ENCODE measurements at places on chromosomes 6 and 20.
A peak's percentile ranks its signal among the peaks of the same experiment; 100 is the strongest.

GRCh38 chr6:3981917-3982316 is 97.0 kb downstream of the FAM217A start:
- no peak for DNase-seq

DNA sequence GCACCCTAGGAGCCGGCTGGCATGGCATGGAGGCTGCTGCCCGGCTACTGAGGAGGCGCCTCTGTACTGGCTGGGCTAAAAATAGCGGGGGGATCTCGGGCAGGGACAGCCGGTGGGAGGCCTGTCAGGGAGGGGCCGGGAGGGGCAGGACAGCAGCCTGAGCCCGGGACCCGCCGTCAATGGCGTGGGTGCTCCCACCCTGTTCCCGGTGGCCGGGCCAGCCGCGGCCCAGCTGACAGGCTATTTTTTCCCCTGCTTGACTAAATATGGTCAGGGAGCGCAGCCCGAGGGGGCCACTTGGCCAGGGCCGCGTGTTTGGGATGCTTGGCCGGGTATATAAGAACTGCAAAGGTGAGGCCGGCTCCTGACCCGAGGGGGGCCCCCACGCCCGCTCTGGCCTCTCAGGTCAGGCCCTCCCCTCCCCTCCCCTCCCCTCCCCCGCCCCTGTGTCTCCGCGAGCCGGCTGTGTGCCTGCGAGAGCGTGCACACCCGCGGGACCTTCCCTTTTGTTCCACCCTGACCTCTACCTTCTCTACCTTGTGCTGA is 74.4 kb upstream of the GATA5 start:
- DNase-seq = no peak

- DNase-seq = no peak
These were observed 90.7 kb downstream of the CEP57L1 start for GRCh38 chr6:109186012-109186411.

DNA sequence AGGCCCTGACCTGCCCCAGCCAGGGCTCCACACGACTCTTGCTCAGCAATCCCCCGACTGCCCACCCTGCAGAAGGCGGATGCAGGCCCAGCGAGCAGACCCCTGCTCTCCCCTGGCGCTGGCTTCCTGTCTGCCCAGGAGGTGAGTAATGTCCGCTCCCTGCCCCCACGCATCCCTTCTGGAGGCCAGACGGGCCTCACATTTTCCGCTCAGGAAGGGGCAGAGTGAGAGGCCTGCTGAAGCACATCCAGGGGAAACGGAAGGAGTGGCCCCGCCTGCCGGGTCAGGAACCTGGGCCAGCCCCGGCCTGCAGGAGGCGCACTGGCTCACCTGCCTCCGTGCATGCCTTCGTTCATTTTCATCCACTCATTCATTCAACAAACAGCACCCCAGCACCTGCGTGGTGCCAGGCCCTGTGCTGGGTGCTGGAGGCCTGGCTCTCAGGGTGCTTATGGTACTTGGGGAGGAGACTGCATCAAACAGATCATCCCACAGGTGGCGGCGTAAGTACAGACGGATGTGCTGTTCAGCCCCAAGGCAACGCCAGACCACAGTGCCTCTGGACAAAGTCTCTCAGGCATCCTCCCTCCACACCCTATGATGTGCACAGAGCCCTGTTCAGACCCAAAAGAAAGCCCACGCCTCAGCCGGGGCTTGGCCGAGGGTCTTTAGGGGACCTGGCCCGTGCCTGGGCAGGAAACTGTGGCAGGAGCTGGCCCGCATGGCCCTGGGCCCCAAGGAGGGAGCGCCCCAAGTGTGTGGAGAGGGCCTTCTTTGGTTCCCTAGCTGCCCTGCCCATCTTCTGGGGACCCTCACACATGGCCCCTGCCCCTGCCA is 112.1 kb downstream of the ASXL1 start:
- peak; percentile 66 for DNase-seq

DNA sequence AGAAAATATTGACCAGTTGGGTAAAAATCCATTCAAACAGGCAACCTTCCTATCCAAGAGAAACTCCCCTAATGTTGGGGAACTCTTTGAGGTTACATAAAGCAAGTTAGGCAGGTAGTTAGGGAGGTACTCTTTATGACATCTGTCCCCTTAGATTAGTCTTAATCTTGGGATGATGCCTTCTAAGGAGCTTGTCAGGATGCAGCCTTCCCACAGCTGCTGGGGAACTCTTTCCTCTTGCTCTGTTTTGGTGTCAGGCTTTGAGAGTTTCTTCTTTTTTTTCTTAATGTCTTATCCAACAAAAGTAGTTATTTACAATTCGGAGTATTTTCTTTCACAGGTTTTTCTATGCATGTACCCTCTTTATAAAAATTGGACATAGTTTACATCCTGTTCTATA is 194.8 kb downstream of the CDKAL1 start:
- peak; percentile 71 for DNase-seq

DNA sequence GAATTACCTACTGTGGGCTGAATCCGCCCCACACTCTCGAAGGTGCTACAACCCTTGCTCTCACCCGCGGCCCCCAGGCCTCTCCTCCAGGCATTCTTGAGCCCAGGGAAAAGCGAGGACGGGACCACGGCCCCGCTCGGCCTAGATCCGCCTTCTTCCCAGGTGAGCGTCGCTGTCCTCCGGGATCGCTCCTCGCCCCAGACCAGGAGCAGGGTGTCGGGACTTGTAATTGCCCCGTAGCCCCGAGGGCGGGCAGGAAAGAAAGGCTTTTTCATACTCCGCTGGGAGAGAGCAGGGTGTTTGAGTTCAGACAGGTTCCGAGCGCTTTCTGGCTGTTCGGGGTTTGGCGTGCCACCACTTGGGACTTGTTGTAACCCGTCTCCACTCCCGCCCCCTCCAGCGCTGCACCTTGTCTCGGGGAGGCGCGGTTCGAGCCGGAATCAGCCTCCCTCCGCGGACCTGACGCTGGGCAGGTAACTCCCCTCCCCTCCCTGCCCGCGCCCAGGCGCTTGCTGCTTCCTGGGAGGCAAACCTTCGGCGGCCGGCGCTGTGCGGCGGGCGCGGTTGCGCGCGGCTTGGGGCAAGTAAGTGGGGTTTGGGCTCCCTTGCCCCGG is at the start of gene FAM83B:
Gene FAM83B, plus strand, starts transcription at position 529 of the 614 bp plus-strand sequence. CDS start 23,476 bp downstream, outside the sequence.
- peak; percentile 43 for DNase-seq

DNA sequence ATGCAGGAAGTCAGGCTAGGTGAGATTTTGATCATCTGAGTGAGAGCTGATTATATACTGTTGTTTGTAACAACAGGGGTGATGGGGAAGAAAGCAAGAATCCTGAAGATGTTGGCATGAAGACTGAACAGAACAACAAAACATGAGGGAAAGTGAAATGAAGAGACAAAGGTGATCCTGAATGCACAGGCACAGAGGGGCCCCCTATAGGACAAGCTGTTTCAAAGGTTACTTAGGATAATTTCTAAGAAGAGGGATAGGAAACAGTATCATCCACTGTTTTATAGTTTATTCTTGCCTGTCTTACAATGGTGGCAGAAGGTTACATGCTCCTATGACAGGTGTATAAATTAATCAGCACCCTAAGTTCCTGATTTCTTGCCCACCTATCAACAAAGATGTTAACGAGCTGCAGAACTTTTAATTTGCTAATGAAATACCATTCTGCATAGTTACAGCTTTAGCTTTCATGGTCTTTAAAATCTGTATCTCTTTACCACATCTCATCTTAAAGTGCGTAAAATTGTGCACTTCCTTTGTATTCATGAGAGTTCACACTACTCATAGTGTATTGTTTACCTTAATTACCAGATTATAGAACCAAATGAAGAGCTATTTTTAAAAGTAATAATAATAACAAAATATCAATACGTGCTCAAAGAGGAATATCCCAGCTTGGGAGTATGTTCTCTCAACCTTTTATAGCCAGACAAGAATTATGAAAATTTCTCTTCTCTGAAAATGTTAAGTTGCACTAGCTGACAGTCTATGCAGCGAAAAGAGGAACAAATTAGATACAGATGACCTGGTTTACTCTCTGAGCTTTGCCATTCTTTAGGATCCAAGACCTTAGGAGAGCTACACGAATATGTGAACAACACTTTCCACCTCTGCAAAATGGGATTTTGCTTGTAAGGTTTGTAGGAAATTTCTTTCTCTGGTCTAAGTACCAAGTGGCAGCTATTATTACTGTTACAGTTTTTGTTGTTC is 192.5 kb downstream of the EDN1 start:
- DNase-seq = peak; percentile 38

DNA sequence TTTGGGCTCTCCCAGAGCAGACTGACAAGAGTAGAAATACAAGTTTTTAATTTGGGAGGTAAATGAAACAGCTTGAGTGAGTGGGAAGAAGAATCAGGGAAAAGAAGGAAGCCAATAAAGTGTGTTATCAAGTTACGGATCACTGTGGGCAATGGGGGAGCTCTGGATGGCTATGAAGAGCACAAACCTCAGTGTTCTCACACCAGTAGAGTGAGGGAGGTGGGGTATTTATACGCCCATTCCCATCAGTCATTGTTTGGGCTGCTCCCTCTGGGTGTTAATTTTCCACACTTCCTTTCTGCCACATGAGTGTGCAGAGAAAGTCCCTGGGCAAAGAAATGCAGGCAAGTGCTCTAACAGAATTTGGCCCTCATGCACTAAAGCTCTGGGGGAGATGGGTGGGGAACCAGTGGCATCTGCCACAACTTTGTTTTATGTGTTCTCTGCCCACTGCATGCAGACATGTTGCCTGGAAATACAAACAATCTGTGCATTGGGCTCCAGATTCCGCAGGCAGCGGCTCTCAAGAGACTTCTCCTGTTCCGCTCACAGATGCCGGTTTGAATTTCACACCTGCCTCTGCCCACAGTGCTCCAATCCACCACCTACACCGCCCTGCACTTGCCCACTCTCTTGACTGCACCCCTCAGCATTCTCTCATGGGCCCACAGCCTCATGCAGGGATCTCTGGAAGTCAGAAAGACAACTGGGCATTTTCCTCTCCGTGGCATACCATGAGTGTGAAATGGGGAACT is 211.1 kb upstream of the RNF24 start:
- DNase-seq = no peak

DNA sequence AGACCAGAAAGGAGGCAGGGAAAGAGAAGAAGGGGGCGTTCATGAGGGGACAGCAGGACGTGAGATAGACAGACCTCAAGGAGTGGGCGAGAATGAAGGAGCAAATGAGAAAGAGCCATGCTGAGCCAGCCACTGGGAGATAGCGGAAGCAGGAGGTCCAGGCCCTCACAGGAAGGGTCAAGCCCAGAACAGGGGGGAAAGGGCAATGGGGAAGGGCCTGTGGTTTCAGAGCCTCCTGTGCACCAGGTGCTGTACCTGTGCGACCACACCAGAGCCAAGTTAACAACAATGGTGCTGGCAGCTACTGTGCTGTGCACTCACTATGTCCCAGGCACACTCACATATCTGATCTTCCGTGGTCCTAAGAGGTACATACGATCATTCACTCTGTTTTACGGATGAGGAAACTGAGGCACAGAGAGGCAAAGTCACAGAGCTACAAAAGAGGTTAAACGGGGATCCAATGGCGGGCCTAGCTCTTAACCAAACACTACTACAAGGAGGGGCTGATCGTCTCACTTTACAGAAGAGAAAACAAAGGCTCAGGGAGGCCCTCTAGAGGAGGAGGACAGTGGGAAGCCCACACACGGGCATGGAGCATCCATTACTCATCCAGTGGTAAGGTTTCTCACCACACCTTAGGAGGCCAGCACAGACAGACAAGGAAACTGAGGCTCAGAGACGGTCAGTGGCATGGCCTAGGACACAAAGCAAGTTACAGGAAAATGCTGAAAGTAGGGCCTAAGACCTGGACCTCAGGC is 129.1 kb downstream of the PREX1 start:
- peak; percentile 42 for DNase-seq

All from WERI-Rb-1 (cell line).